ENCODE measurements at places on chromosomes 13 and 19. TPM values are rescaled to one million over a fixed set of nuclear protein-coding genes. Genes with fewer than 3 reads are reported as not detected.

Gene ZNF865
- 20.2 TPM for total RNA-seq

Gene URAD
- total RNA-seq, result not detected

Gene MYO9B
- total RNA-seq, result 44.6 TPM

Gene PALM3
- total RNA-seq, result 0.50 TPM

Gene FCGBP
- 11.8 TPM for total RNA-seq

Gene CEBPA
- total RNA-seq, result 41.8 TPM

DNA sequence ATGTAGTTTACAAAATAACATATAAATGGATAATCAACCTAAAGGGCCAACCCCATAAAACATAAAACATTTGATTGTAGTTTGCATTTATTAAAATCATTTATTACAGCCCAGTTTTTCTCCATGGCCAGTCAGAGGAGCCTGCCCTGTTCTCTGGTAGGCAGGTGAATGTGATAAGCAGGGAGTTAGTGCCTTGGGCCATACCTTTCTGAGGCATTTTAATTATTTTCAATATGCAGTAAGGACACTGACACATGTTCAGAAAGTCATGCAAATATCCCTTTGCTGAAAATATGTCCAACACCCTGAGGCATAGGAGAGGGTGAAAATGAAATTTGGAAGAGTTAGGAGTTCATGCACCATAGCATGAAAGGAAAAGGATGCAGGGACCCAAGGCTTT is 242.6 kb upstream of the EDNRB start:
- no peak for DNase-seq

DNA sequence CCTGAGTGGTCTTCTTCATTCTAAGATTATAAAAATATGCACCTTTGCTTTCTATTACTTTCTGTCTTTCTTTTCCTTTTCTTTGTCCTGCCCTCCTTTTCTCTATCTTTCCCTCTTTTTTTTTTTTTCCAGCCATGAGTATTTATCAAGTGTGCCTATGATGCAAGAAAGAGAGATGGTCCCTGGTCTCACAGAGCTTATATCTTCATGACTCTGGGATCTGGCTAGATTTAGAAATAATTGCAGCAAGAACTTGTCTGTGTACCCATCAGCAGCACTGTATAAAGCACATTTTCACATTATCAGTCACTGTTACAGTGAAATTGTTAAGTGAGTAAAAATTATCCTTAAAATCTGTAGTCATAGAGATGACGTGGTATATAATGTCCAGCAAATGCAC is 31.6 kb upstream of the GAS6 start:
- DNase-seq, result no peak

DNA sequence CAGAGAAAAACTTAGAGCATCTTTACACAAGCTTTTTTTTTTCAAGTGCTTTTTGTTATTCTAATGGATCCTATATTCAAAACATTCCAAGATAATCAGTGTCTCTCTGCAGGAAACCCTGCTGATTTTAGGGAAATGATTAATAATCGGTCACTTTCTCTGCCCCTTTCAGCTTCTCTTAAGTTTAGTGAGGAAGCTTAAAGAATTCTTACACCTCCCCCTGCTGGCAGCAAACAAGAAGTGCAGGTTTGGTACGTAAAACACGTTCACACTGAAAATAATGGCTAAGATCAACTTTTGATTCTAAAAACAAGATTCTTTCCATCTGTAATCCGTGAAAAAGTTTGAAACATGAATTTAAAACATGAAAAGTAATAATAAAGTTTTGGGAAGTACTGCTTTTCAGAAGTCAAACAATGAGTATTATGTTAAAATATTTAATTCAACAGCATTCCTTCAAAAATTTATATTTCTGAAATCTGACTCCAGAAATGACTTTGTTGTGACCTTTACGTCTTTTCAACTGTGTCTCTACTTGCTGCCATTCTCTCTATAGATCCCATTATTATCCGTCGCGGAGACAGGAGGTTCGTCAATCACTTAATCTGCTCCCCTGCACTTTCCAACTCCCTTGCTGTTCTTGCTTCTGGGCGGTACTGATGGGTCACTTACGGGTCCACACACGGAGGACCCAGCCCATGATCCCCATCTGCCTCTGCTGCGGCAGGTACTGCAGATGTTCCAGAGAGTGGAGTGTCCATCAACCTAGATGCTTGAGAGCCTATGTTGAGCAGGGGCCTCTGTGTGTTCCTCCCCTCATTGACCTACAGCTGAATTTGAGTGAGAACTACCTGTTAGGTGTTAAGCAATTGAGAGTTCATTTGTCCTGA is 203.1 kb upstream of the EDNRB start:
- peak; percentile 53 for DNase-seq

DNA sequence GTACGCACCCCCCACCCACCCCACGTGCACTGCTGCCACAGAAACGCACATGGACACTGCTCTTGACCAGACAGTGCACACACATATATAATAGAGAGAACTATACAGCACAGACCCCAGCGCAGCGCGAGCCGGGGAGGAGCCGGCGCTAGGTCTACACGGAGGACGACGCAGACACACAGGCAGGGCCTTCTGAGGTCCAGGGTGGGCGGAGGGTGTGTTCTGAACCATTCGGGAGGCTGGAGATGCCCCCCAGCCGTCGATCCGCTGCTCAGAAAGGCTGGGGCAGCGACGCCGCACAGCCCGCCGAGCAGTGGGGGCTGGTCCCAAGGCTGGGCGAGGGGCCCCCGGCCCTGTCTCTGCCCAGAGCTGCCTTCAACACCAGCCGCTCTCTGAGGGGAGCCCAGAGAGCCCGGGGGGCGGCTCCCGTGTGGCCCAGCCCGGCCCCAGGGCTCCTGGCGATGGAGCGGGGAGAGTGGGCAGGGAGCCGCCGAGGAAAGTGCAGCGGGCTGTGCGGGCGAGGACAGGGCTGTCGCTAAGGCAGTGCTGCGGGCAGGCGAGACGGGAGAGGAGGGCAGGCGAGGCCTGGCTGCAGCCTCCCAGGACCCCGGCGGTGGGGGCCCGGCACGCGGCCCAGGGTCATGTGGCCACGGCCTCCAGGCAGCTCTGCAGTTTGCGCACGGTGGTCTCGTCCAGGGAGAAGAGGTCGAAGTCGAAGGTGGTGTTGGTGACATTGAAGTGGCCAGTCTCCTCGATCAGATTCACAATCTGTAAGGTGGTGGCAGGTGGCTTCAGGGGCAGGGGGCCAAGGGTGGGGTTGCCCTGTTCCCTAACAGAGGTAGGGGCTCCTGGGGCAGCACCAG is 67.1 kb downstream of the MLLT1 start:
- DNase-seq, result no peak

GRCh38 chr13:53207556-53207955 is 178.9 kb downstream of the OLFM4 start:
- DNase-seq, result no peak

GRCh38 chr13:30312904-30313303 is 5.6 kb upstream of the KATNAL1 start:
- DNase-seq, result no peak

DNA sequence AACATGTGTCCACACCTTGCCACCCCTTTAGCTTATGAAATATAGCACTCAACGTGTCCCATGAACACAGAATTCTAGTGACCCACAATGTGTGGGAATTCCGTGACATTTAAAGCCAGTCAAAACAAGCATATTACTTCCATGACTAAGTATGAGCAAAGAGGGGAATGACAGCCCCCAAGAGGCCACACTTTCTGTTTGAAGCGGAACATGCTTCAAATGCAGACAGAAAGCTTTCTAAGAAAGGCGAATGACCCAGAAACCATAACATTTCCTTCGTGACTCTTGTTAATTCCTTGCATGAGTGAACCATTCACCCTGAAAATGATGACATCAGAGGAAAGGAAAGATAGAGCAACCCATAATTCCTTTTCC is 122.0 kb upstream of the FNDC3A start:
- no peak for DNase-seq

DNA sequence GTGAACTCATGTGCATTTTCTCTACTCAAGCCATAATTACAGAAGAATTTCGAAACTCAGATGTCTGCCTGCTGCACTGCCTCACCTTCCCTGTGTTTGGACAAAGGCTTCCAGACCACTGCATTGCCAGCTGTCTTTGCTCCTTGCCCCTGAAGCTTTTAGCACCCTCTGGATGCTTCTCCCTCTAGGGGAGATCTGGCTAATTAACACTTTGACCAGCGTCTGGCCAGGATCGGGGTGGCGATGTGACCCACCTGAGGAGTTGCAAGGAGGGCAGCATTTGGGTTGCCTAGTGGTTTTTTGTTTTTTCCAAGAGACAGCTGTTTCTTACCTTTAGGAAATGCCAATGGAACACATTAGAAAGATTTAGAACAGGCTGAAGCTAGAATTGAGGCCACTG is 127.7 kb upstream of the ZNF536 start:
- no peak for DNase-seq

DNA sequence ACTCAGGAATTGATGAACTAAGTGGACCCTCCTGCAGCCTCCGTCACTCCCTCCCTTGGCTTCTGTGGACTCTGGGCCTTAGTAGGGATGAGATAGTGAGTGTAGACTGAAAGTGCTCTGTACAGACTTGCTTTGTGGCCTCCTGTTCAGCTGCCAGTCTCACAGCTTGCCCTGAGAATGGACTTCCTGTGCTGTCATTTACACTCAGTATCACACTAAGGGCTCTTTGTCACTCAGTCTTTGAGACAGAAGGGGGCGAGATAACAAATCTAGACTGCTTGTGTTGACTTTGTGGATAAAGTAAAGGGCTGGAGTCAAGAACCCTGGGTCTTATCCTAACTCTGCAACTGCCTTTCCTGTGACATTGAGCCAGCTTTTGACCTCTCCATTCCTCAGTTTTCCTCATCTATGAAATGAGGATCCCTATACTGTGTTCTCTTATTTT is 21.0 kb upstream of the SPRY2 start:
- no peak for DNase-seq

DNA sequence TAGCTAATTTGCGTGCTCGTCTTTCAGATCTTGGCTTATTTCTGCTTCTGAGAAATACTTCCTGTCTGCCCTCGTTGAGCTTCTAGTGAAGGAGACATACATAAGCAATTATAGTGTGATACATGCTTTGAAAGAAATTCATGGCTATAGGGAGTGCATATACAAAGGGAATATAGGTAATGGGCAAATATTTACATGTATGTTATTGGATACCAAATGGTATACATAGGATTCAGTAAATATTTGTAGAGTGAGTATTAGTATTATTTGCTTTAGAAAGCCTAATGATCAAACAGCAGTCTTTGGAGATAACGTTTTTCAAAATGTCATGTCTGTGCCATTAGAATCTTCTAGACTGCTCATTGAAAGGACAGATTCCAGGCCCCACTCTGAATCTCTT is 5.2 kb downstream of the BRCA2 start:
- no peak for DNase-seq

DNA sequence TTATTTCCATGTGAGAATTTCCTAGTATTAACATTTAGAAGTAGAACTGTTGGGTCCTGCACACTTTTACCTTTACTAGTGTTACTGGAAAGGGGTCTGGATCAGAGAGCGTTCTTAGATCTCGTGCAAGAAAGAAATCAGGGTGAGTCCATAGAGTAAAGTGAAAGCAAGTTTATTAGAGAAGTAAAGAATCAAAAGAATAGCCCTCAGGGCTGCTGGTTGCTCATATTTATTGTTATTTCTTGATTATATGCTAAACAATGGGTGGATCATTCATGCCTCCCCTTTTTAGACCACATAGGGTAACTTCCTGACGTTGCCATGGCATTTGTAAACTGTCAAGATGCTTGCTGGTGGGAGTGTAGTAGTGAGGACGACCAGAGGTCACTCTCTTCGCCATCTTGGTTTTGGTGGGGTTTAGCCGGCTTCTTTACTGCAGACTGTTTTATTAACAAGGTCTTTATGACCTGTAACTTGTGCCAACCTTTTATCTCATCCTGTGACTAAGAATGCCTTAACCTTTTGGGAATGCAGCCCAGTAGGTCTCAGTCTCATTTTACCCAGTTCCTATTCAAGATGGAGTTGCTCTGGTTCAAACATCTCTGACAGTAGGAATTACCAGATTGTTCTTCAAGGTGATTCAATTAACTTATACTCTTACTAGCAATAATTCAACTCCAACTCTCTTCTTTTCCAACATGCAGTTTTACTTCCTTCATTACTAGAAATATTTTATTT is 27.4 kb downstream of the NDFIP2 start:
- DNase-seq, result no peak

DNA sequence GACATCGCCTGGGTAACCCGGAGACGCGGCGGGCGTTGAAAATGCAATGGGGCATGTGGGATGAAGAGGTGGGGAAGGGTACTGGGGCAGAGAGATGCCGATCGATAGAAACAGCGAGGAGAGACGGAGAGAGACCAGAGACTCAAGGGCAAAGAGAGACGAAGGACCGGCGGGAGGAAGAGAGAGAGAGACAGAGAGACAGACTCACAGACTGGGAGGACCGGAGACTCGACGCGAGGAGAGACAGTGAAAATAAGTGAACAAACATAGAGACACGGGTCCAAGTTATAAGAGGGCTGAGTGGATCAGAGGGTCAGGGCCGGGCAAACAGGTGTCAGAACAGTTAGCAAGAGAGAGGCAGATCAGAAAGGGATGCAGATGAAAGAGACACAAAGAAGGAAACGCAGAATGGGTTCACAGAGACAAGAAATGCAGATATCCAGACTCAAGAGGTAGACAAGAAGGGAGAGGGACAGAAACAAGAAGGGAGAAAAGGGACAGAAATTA is 576 bp upstream of the MZF1 start:
- DNase-seq, result no peak

DNA sequence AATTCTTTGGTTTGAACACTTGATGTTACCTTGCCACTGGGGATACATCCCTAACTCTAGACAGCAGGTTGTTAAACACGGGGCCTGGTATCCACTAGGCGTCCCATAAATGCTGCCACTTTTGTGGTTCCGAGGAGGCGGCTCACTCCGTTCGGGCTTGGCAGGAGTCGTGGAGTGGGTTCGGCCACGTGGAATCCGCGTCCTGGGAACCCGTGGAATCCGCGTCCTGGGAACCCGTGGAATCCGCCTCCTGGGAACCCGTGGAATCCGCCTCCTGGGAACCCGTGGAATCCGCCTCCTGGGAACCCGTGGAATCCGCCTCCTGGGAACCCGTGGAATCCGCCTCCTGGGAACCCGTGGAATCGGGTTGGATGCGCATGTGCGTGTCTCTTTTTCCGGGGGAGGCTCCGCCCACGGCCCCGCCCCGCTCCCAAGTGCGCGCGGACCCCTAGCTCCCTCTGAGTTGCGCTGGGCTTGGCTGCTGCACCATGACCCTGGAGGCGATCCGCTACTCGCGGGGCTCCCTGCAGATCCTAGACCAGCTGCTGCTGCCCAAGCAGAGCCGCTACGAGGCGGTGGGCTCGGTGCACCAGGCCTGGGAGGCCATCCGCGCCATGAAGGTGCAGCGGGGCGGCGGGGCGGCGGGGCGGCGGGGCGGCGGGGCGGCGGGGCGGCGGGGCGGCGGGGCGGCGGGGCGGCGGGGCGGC is at the start of gene MRI1:
MRI1 (plus strand) TSS at position 422 of the 707 bp plus-strand sequence; CDS start at position 489, 67 bp downstream.
- peak; percentile 89 for DNase-seq

- no peak for DNase-seq
These were observed 225.2 kb upstream of the TMTC4 start for GRCh38 chr13:100899720-100900316.
